NCI-H2081 (cell line): ENCODE measurements at places on chromosomes 6 and 20.
A peak's percentile ranks its signal among the peaks of the same experiment; 100 is the strongest.

- no peak for DNase-seq
Measured at GRCh38 chr6:108651340-108652227, 90.9 kb downstream of the FOXO3 start.

- no peak for DNase-seq
Measured at GRCh38 chr6:8065519-8065911, 1.3 kb upstream of the BLOC1S5 start.

DNA sequence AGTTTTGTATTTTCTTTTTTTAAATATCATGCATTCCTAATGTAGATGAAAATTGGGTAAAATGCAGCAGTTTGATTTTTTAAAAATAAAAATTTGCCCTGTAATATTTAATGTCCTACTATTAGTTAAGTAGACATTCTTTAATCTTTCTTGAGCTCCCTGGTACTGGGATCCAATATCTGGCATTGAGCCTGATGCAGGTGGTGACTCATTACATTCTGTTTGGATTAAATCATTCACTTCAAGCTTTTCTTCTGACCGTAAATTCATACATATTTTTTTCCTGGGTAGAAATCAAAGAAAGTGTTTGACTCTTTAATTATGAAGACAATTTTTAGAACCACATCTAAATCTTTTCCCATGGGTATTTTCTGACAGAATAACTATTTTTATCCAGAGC, 768.8 kb upstream of the SLC35B3 start:
- DNase-seq, result no peak

GRCh38 chr20:53735536-53736050, 142.0 kb upstream of the ZNF217 start:
- no peak for DNase-seq

- no peak for DNase-seq
Measured at GRCh38 chr6:18897350-18897749, 510.2 kb downstream of the RNF144B start.

GRCh38 chr20:38519426-38519825, 46.8 kb downstream of the RALGAPB start:
- DNase-seq, result no peak

- DNase-seq, result peak; percentile 88
Measured at GRCh38 chr20:20363799-20364592, 3.9 kb upstream of the INSM1 start.

DNA sequence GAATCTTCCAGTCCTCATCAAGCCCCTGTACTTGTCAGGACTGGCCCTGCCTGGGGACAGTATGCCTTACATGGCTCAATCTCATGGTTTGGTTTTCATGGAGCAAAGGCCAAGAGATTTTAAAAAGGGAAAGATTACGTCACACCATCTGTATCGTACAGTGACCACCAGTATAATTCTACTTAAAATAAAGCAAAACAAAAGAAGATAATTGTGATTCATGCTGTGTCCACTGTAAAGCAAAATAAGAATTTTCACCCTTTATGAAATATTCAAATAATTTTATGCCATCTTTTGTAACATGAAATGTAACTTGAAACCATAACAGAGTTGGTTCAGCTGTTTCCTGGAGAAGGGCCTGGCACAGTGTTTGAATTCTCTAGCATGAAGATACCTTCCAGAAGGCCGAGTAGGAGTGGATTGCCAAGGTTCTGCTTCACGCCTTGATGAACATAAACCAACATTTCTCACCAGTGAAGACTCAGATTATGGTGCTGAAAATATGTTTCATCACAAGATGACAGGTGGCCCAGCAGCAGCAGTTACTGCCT, 486.5 kb downstream of the RFPL4B start:
- DNase-seq, result peak; percentile 8

GRCh38 chr6:74780831-74781230, 425.0 kb downstream of the COL12A1 start:
- DNase-seq, result no peak

DNA sequence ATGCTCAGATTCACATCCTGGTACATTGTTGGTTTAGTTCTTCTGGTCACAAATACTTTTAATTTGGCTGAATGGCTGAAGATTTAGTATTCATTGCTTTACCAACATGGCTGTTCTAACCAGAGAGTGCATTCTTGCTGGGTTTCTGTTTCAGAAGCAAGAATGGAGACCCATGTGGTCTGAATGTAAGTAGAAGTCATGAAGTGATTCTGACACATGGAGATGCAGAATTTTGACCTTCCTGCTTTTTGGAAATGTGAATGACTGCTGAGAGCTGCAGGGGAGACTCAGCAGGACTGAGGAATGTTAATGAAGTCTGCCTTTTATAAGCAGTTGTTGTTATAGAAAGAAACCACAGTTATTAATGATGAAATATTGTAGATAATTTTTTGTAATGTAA, 576.1 kb upstream of the MARCKS start:
- no peak for DNase-seq

- no peak for DNase-seq
Measured at GRCh38 chr20:63337786-63338420, 23.2 kb downstream of the CHRNA4 start.

- DNase-seq, result no peak
Measured at GRCh38 chr6:15798533-15799255, 135.9 kb upstream of the DTNBP1 start.

GRCh38 chr6:133245422-133245903, 4.3 kb downstream of the EYA4 start:
- peak; percentile 15 for DNase-seq

GRCh38 chr6:159197251-159197650, 28.1 kb downstream of the FNDC1 start:
- DNase-seq, result no peak

- no peak for DNase-seq
Measured at GRCh38 chr6:11854408-11855165, 76.0 kb upstream of the ADTRP start.

- DNase-seq, result no peak
Measured at GRCh38 chr6:106939848-106940247, 34.7 kb downstream of the CD24 start.

- DNase-seq, result peak; percentile 3
Measured at GRCh38 chr6:153790048-153790447, 249.0 kb upstream of the OPRM1 start.

- DNase-seq, result no peak
Measured at GRCh38 chr6:7813193-7813592, 87.3 kb downstream of the BMP6 start.

- DNase-seq, result no peak
Measured at GRCh38 chr6:155143578-155144106, 120.2 kb upstream of the CLDN20 start.

DNA sequence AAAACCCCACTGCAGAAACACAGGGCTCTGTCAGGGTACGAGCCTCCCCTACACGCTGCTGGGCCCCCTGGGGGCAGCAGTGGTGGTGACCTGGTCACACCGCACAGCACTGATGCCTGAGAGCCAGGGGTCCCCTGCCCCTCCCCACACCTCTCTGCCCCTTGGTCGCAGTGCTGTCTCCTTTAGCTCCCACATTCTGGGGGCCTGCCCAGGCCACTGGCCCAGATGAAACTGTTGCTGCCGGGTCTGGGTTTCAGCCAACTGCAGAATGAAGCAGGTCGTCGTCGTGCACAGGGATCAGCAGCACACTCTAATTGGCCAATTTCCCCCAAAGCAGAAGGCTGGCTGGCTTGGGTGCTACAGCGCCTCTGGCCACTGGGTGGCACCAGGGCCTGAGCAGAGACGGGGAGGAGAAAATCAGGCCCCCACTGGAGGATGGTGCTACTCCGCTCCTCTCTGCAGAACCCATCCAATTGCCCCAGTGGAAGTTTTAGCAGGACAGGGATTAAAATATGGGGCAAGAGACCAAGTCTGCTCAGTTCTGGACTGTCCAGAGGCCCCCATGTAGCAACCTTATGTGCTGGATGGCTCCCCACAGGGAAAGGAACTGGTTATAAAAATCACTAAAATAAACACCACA, 26.1 kb downstream of the DIDO1 start:
- DNase-seq, result peak; percentile 61

GRCh38 chr6:168053957-168054471, 25.0 kb downstream of the FRMD1 start:
- DNase-seq, result no peak

GRCh38 chr6:1908784-1909183, 299.1 kb downstream of the FOXC1 start:
- DNase-seq, result no peak

GRCh38 chr6:125829433-125829832, 38.7 kb downstream of the NCOA7 start:
- no peak for DNase-seq

DNA sequence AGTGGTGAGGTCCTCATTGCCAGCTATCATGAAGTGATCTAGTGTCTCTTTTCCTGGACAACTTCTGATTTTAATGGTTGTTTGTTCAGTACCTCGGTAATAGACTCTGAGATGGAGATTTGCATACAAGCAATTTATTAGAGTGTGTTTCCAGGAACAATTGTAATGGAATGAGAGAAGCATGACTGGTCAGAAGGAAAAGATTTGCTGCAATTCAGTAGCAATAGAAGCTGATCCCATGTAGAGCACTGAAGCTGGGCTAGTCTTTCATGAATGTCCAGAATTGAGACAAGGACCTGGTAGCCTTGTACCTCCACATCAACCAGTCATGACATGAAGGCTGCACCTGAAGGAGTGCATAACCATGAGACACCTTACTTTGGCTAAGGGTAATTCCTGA, 526.5 kb downstream of the NKAIN2 start:
- no peak for DNase-seq

GRCh38 chr6:82818727-82819126, 246.9 kb downstream of the UBE3D start:
- DNase-seq, result no peak

DNA sequence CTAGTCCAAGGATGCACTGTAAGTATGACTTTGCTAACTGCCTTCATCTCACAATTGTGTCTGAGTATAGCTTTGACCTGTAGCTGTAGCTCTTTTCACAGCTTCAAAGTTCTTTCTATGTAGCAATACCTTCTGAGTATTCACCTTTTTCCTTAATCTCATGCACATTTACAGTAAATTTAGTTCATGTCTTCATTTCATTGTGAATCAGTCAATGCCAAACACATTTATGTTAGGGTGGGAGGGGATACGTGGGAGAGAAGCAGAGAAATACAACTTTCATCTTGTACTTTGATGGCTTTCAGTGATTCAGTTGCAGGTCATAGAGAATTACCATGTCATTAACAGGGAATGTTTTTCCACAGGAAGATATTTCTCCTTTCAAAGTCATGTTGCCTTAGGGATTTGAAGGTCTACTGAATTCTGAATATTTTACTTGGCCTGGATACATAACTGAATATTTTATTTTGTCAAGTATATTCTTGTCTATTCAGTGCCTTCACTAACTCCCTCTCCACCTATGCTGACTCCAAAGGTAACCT, 119.2 kb downstream of the TINAG start:
- DNase-seq, result no peak

DNA sequence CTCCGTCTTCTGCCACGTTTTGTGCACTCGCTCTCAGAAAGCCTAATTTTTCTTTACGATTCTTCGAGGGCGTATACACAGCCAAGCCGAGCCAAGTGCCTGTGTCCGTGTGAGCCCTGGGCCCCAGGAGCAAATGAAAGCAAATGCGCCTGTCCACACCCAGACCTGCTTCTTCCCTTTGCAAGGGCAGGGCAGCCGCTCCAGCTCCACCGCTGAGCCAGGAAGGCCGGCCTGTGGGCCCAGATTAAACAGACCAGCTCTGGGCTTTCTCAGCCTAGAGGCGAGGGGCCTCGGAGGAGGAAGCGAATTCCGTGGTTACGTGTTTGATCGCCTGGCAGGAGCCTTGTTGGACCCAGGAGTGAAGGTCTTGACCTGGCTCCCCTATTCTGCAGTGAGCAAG, 184.6 kb downstream of the SMOC2 start:
- no peak for DNase-seq

GRCh38 chr6:103154779-103155572, 1704.7 kb downstream of the HACE1 start:
- no peak for DNase-seq

DNA sequence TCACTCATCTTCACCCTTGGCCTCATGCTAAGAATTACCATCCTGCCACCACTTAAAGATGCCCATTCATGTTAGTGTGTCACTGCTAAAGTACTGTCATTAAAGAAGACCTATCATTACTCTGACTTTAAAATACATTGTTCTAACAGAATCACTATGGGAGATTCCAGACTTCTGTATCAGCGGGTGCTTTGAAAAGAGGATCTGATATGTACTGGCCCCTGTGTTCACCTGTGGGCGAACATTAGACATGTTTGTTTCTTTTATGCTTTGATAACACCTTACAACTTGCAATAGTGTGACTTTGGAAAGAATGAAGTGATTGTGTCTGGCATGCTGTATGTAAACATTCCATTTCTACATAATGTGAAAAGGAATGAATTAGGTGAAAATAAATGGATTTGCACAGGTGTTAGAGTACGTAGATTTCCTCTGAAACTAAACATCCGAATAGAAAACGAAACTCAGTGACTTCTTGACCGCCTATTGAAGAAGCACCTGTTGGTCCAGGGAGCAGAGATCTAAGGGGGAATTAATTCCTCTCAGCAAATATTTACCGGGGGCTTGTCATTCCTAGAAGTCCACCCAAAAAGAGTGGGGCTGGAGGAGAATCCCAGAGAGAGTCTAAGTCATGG, 132.3 kb downstream of the CARMIL1 start:
- no peak for DNase-seq

- DNase-seq, result no peak
Measured at GRCh38 chr6:107603006-107603370, 113.1 kb downstream of the SOBP start.

- no peak for DNase-seq
Measured at GRCh38 chr6:113813142-113813541, 44.0 kb upstream of the MARCKS start.

DNA sequence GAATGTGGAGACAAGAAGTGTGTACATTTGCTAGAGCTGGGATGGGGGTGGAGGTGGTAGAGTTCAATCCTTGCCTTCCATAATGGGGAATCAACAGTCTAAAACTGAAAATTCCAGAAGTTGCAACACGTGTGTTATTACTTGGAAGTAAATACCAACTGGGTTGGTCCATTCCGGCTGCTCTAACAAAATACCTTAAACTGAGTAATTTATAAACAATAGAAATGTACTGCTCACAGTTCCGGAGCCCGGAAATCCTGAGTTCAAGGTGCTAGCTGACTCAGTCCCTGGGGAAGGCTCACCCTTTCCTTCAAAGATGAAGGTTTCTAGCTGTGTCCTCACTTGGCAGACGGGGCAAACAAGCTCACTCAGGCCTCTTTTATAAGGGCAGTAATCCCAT, 59.0 kb downstream of the RIN2 start:
- no peak for DNase-seq

DNA sequence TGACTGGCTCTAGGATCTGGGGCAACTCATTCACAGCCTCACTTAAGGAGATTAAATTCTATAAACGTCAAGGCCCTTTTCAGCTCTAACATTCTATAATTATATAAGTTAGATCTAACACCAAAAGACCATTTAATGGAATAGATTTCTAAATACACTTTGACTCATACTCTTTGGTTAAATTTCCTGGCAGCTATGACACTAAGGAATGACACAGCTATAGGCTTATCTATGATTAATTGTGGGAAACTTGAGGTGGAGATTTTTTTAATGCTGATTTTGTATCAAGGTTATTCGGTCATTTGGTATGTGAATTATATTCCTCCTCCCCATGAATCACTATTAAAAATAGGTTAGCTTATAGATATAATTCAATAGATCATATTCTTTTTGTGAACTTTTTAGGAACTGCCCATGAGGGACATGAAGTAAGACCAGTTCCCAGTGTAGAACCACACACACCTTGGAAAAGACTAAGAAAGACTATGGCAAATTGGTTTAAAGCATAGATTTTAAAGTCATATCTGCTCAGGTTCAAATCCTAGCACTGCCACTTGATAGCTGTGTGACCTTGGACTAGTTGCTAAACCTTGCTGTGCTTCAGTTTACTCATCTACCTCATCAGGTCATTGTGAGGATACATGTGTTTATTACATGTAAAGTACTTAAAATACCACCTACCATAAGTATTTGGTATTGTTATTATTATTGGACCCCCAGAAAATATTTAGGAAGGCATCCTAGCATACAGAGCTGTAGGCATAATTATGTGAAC, 116.0 kb downstream of the CRYBG1 start:
- no peak for DNase-seq
